ENCODE measurements at places on chromosomes 13 and 19. TPM values are rescaled to one million over a fixed set of nuclear protein-coding genes. Genes with fewer than 3 reads are reported as not detected.

- H3K27ac ChIP-seq: no peak overlapping the region
- no peaks in the 10 kb centered on the region for H3K36me3 ChIP-seq
- no peaks in the 10 kb centered on the region for H3K4me1 ChIP-seq
Observed at GRCh38 chr13:100835695-100836094, 161.1 kb upstream of the TMTC4 start.

GRCh38 chr19:30471441-30471840, 99.3 kb downstream of the ZNF536 start:
- DNase-seq: no peak
- no peak overlapping the region for H3K4me3 ChIP-seq
- H3K4me1 ChIP-seq: no peaks in the 10 kb centered on the region
- no peaks in the 10 kb centered on the region for H3K27me3 ChIP-seq
- H3K36me3 ChIP-seq: no peaks in the 10 kb centered on the region

DNA sequence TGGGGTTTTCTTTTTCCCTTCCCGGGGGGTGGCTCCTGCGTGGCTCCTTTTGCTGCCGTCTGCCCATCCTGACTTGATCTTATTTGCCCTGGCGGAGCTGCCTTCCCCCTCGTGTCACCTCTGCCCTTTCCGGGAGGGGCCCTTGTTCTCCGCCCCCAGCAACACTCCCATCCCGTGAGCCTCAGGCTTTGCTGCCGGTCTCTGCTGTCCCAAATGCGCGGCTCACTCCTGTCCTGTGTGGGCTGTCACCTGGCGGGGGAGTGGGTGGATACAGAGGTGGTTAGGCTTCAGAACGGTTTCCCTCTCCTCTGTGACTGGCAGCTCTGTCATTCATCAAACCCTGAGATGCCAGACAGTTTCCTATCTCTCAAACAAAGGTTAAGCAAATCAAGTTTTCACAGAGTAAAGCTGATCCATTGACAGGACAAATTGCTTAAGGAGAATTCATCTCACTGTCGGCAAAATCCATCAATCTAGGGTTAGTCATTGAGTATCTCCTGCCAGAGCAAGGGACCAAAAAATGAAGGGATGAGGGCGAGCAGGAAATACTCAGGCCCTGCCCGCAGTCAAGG, 84.0 kb downstream of the ANKRD10 start:
- no peak for DNase-seq
- H3K4me1 ChIP-seq: no peaks in the 10 kb centered on the region
- no peaks in the 10 kb centered on the region for H3K36me3 ChIP-seq
- H3K4me3 ChIP-seq: no peak overlapping the region

- H3K4me1 ChIP-seq: no peaks in the 10 kb centered on the region
- no peak for DNase-seq
- H3K27me3 ChIP-seq: no peaks in the 10 kb centered on the region
- no peak overlapping the region for H3K27ac ChIP-seq
- no peak overlapping the region for H3K4me3 ChIP-seq
- peaks cover 3% of the 10 kb centered on the region for H3K36me3 ChIP-seq
Observed at GRCh38 chr13:99555149-99555548, 53.9 kb downstream of the TM9SF2 start.

DNA sequence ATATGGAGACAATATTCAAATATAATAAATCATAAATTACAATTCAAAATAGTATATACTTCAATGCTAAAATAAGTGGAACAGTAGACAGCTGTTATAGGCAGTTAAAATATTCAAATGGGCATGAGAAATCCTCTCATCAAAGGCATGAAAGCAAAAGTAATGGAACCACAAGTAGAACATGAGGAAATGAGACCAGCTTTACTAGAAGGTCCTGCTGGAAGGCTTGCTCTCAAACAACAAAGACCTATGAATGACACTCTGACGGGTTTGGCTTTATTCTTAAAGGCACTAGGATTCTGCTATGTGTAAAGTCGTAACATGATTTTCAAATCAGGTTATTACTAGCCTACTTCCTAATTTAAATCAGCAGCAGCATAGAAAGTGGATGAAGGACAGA, 148.1 kb downstream of the VWA8 start:
- DNase-seq: no peak
- H3K27ac ChIP-seq: no peak overlapping the region
- no peaks in the 10 kb centered on the region for H3K4me1 ChIP-seq
- no peak overlapping the region for H3K4me3 ChIP-seq
- no peaks in the 10 kb centered on the region for H3K36me3 ChIP-seq

Gene FAM216B
- total RNA-seq: not detected

Gene FXYD1
- 202 TPM for total RNA-seq

Data from aorta (tissue), 5 donors.